ENCODE measurements at places on chromosomes 6 and 20. TPM values are rescaled to one million over a fixed set of nuclear protein-coding genes. Genes with fewer than 3 reads are reported as not detected.

Gene POPDC3
- total RNA-seq = not detected

GRCh38 chr6:117615750-117616390 is 13.6 kb upstream of the GOPC start:
- no peak for DNase-seq

DNA sequence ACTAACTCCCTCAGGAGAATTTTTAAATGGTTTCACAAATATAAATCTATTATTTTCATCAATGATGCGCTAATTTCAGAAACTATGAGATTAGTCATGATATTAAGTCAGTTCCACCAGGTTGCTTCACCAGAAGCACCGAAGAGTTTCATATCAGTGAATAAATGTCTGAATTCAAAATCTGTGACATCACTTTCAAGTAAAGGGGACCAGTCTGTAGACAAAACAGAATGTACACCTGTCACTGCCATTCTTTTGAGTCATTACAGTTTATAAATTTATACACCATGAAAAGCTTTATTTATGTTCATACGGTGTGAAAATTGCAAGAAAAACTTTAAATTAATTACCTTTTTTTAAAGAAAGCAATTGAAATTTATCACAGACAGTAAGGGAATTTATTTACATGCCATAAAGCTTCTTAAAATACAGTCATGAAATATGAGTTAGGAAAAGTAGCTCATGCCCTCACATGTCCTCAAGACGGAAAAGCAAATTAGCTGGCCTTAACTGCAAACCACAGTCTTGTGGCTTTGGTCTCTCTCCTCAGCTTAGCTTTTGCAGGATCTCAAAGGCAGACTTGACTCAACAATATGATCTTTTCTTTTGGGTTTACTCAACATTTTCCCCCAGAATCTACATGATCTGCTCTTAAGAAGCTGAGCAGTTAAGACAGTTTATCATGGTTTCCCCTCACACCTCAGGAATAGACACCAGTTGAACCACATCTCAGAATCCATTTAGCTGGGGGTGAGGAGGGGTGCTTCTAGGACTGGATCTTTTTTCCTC is 177.7 kb upstream of the MCHR2 start:
- peak; percentile 14 for DNase-seq

GRCh38 chr20:32466739-32467505 is 108.8 kb downstream of the ASXL1 start:
- no peak for DNase-seq

Gene MYLK2
- total RNA-seq = 0.27 TPM

DNA sequence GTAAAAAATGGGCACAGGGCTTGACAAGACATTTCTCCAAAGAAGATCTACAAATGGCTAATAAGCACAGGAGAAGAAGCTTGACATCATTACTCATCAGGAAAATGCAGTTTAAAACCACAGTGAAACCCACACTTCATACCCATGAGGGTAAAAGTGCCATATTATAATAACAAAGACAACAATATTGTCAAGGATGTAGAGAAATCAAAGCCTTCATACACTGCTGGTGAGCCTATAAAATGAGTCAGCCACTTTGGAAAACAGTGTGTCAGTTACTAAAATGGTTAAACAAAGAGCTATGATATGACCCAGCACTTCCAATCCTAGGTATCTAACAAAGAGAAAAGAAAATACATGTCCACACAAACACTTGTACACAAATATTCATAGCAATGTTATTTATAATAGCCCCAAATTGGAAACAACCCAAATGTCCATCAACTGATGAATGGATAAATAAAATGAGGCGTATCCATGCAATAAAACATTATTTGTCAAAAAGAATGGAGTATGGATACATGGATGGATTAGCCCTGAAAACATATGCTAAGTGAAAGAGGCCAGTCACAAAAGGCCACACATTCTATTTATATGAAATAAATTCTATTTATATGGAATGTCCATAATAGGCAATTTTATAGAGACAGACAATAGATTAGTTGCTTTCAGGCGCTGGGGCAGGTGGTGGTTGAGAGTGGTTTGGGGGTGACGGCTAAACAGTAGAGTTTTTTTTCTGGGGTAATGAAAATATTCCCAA is 11.5 kb upstream of the IL20RA start:
- no peak for DNase-seq

Gene HLA-DOB
- total RNA-seq = 1.3 TPM

Gene RBPJL
- not detected for total RNA-seq

Gene SLC17A2
- total RNA-seq = not detected

DNA sequence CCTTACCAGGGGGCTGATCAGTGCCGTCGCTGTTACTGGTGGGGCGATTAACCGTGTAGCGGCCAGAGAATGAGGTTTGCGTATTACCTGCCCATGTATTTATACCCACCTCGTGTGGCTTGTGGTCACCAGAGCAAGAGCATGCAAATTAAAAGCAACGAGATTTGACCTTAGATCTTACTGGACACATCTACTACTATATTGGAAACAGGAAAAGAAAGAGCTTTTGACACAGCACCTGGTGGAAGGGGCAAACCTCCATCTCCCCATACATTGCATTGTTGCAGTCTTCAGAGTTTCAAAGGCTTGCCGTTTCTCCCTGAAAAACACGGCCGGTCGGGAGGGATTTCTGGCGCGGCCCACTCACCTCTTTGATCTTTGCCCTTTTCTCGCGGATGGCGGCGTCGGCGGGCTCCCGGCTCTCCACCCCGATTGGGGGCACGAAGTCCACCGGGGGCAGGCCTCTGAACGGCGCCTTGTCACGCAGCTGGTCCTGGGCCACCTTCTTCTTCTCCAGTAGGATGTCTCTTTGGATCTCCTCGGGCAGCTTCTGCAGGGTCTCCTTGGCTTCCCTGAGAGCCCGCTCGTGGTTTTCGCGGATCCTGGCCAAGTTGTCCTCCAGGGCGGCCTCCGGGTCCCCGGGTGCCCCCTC is 1.3 kb downstream of the MAN1A1 start:
- peak; percentile 56 for DNase-seq

Gene VWA7
- total RNA-seq = 2.0 TPM

Gene FAXC
- not detected for total RNA-seq

DNA sequence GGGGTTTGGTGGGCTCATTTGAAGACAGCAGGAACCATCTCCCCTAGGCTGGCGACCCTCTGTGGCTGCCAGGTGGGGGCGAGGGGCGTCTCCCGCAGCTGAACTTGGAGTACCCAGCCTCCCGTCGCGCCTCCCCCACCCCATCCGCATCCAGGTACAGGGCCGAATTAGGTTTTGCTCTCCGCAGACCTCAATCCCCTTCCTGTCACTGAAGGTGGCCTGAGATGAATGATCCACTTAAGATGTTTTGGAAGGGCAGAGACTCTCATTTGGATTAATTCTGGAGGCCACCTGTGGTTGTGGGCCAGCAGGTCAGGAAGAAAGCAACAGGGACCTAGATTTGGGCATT is 493 bp downstream of the CD83 start:
- no peak for DNase-seq

GRCh38 chr6:111683157-111683556 is 77.5 kb upstream of the TRAF3IP2 start:
- no peak for DNase-seq

DNA sequence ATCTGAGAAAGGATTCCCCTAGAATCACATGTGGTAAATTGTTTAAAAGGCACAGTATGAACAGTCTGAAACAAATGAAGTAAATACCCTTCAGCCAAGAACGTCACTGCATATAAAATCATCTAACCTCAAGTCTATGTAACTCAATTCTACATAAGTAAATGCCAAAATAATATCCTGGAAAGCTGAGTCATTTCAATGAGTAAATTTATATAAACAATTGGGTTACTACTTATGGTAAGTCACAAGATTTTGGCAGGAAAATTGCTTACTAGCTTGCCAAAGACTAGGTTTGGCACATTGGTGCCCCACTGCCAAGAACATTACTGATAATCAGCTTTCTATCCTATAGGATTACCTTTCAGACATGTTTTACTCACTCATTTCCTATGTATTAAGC is 8.4 kb downstream of the GMDS start:
- DNase-seq = no peak

Gene SEL1L2
- total RNA-seq = not detected

Gene MOCS1
- total RNA-seq = 0.76 TPM

DNA sequence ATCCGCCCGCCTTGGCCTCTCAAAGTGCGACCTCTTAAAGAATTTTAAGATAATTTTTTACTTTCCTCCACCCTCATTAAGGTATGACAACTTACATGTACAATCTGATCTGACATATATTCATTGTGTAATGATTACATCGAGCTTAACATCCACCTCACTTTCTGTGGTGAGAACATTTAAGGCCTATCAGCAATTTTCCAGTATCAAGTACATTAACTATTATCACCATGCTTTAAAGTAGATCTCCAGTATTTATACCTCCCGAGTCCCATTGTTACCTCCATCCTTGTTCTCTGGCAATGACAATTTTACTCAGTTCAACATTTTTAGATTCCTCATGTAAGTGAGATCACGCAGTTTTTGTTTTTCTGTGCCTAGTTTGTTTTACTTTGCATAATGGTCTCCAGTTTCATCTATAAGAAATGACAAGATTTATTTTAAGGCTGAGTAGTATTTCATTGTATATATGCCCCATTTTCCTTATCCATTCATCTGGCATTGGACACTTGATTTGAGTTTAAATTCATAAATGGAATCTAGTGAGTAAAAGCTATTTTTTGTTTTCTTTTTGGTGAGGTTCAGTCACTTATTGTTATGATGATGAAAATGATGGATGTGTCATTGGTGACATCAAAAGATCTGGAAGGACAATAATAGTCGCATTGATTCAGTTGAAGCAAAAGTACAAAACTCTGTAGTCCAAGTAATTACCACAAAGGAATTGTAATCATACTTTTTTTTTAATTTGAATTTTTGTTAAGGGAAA is 87.0 kb downstream of the OR2B2 start:
- DNase-seq = no peak

GRCh38 chr20:35551503-35551902 is 9.6 kb downstream of the ERGIC3 start:
- no peak for DNase-seq

DNA sequence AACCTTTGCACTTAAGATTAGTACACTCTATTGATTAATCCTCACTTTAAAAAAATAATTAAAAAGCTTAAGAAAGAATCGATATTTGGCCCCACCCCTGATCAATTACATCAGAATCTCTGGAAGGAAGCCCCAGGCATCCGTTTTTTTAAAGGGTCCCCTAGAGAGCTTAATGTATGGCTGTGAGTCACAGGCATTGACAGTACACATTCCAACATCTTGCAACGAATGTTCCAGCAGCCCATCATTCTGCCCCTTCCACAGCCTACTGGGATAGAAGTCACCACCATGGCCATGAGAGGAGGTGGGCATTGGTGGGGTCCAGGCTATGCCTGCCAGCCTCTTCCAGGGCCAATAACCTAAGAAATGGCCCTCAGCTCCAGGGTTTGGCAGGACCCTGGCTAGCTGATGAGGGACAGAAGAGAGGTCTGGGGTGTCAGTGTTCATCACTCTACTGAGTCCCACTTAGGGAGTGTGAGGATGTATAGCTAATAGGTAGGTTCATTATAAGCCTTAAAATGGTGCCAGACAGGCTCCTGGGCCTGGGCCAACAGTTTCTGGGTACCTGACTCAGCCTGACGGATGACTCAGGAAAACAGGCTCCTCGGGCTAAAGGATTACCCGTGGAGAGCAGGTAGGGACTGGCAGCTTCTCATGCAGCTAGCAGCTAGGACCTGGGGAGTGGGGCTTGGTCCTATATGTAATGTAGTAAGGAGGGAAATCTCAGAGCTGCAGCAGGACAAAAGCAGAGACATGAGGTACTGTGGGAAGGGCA is 40.4 kb downstream of the MDGA1 start:
- no peak for DNase-seq

- no peak for DNase-seq
Observed at GRCh38 chr20:63833776-63834490, 2.9 kb upstream of the ZBTB46 start.

DNA sequence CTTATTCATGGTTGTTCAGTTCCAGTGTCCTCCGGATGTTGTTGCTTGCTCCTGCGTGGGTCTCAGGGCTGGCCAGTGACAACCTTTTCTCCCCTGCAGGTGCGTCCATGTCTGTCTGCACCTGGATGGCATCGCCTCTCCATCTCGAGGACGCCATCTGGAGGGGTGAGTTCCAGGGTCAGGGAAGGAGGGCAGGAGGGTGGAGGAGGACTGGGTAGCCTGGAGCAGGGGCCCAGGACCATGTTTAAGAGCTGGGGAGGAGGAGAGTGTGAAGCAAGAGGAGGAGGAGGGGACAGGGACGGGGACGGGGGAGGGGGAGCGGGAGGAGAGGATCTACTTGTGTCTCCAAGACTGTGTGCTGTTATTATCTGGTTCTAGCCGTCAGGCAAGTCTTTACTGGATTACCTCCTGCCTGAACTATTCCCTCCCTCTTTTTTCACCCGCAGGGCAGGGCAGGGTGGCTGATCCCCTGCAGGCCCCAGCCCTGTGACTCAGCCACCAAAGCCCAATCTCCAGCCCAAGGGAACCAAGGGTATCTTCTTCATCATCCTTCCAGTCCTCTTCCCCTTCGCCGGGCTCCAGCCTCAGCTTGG is 32.2 kb upstream of the TULP1 start:
- DNase-seq = no peak

DNA sequence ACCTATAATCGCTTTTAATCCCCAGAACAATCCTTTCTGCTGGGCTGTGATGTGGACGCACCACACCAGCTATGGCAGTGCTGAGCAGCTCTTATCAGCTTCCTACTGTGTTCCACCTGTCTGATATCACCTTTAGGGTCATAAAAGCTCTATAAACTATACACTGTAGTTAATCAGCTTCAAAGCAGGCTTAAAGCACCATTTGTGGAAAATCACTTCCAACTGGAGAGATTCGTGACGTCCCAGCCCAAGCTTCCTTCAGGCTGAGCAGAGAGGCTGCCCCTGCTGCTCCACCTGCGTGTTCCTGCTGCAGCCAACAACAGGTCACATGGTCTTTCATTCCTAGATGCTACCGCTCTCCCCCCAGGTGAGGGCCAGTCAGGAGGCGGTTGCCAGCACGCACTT is 156.5 kb downstream of the SMOC2 start:
- no peak for DNase-seq

- no peak for DNase-seq
Observed at GRCh38 chr20:43460172-43460829, 2.6 kb downstream of the SRSF6 start.

Gene STXBP5
- 21.5 TPM for total RNA-seq

GRCh38 chr20:8213270-8213669 is 81.2 kb downstream of the PLCB1 start:
- no peak for DNase-seq

DNA sequence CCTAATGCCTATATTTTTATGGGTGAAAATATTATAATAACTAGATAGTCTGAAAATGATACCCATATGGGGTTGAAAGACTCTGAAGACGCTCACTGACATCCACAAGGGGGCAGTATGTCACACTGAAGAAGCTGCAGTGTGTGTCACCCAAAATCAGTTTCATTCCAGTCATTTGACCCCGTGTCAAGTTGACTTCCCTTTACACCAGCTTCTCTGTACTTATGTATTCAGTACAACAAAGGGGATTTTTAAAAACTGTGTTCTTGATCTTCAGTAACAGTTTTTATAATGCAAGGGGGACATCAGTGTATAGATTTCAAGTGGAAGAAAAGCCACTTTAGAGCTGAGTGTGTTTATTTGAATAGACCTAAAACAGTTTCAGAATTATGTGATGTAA is 19.3 kb downstream of the FAXC start:
- peak; percentile 73 for DNase-seq

- peak; percentile 17 for DNase-seq
Observed at GRCh38 chr6:30129265-30130178, 6.4 kb upstream of the TRIM40 start.
